A549 treated with Mapracorat at 1 μM for 4 hours (cell line): ENCODE measurements at places on chromosomes 5 and 9. TPM values are rescaled to one million over a fixed set of nuclear protein-coding genes. Genes with fewer than 3 reads are reported as not detected.

Gene SLCO6A1
- total RNA-seq = not detected in 5 replicates

Gene PCDH1
- total RNA-seq = 2.2 to 3.8 TPM (median 3.0 TPM) in 5 replicates

Gene NR5A1
- 0.06 to 0.23 TPM (median 0.15 TPM) in 3 of 5 replicates, not detected in the others for total RNA-seq

Gene SEMA6A
- 0.06 to 0.19 TPM (median 0.13 TPM) in 4 of 5 replicates, not detected in the other for total RNA-seq

Gene SLC25A46
- total RNA-seq = 29.0 to 31.2 TPM (median 29.8 TPM) in 5 replicates

Gene UGT3A1
- total RNA-seq = not detected in 5 replicates

Gene IFNA21
- not detected in 5 replicates for total RNA-seq

Gene PCDHB13
- total RNA-seq = 0.04 to 0.12 TPM (median 0.05 TPM) in 5 replicates

Gene ADRB2
- 0.92 to 1.4 TPM (median 0.93 TPM) in 5 replicates for total RNA-seq

Gene HMGCR
- total RNA-seq = 23.4 to 28.4 TPM (median 25.6 TPM) in 5 replicates

Gene TPRN
- total RNA-seq = 6.0 to 10.8 TPM (median 10.2 TPM) in 5 replicates

Gene GALNT12
- 2.9 to 5.5 TPM (median 3.7 TPM) in 5 replicates for total RNA-seq

Gene OBP2B
- not detected in 5 replicates for total RNA-seq

Gene CD72
- 0.14 to 0.36 TPM (median 0.23 TPM) in 3 of 5 replicates, not detected in the others for total RNA-seq
